Mesenteric fat pad (tissue), 1 donor: ENCODE measurements at places on chromosomes 3 and 15. TPM values are rescaled to one million over a fixed set of nuclear protein-coding genes. Genes with fewer than 3 reads are reported as not detected.
A peak's percentile ranks its signal among the peaks of the same experiment; 100 is the strongest.

Gene TGM4
- total RNA-seq, result not detected

Gene ZNF502
- 4.3 TPM for total RNA-seq

Gene GPR62
- not detected for total RNA-seq

Gene MITF
- total RNA-seq, result 43.8 TPM

Gene MBNL1
- total RNA-seq, result 284 TPM

Gene PLA2G4E
- total RNA-seq, result not detected

Gene FAM81A
- total RNA-seq, result 0.35 TPM

Gene IL5RA
- not detected for total RNA-seq

Gene PLIN1
- total RNA-seq, result 1,691 TPM

Gene IMPG2
- total RNA-seq, result 0.13 TPM

GRCh38 chr15:59380902-59381610 is 8.4 kb upstream of the MYO1E start:
- no peak for DNase-seq

DNA sequence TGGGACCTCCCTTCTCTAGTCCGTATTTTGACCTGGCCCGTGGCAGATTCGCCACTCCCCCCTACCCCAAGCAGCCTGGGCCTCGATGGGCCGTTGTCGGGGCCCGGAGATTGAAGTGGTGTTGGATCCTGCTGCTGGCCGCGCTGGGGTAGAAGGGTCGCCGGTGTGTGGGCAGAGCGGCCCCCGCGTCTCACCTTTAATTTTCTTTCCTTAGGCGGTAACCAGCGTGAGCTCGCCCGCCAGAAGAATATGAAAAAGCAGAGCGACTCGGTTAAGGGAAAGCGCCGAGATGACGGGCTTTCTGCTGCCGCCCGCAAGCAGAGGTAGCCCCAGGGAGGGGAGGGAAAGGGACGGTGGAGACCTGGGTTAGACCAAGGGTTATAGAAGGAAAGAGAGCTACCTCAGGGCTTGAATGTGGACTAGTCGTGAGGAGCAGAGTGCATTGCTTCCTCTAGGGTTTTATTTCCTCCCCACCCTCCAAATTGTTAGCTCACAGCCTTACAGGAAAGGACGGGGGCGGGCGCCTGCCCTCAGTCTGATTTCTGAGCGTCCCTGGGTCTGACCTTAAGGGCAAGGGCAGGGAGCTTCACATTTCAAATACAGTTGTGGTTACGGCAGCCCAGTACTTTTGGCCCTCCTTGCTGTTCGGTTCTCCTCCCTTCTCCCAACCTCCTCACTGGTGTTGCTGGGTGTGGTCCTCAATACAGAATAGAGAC is 799 bp downstream of the SERF2 start:
- DNase-seq, result no peak

GRCh38 chr15:90315278-90315982 is 36.7 kb upstream of the ZNF774 start:
- peak; percentile 82 for DNase-seq

DNA sequence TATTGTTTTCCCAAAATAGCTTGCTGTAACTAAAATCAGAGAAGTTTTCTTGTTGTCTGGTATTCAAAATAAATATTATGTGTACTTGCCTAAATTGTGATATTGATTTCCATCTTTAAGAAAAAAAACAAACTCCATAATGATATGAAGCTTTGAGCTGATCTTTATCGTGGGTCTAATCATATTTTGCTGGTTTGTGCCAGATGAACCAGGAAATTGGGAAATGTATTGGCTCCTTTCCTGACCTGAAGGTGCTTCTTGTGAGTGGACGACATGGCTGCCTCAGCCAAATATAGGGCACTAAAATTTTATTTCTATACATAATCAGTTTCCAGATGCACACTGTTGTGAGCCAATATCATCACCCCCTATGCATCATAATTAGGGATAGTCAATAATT is 113.3 kb downstream of the DIPK2A start:
- DNase-seq, result no peak

DNA sequence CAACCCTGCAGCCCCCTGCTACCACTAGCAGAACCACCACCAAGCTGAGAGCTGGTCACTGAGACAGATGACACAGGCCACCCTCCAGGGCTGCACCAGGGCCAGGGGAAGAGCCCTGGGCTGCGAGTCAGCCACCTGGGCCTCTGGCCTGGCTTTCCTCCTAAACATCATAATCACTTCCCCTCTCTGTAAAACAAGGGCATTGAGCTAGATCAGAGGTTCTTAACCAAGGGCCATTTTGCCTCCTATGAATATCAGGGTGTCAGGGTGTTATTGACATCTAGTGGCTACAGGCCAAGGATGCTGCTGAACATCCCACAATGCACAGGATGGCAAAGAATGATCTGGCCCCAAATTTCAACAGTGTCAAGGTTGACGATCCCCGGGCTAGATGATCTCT is 25.2 kb downstream of the TLE3 start:
- no peak for DNase-seq

DNA sequence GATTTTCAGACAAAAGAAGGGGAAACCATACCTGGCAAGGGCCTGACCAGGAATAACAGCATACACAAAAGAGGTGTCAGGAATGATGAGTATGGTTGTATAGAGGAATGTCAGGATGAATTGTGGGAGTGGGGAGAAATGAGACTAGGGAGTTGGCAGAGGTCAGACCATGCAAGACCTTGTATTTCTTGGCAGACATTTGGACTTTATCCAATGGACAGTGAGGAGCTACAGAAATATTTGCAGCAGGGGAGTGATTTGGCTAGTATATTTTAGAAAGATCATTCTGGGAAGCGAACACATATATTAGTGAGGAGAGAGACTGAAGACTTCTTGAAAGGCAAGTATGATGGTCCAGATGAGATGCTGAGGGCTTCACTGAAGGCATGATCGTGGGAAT is 25.4 kb upstream of the ALPK3 start:
- no peak for DNase-seq

DNA sequence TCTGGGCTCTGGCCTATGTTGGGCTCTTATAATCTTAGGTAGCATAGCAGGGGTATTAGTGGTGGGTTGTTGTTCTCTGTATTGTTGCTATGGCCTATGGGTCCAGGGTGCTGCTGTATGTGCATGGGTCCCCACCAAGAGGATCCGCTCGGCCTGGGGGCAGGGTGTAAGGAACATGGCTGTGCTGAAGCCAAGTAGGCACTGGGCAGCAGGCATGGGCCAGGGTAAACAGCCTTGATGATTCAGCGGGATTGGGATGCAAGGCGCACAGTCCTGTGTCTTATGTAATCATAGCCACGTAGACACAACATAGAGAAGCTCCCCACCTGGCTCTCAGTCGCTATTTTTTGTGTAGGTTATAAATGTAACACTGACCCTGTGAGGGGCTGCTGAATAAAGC is 306.9 kb downstream of the ZPLD1 start:
- DNase-seq, result no peak

GRCh38 chr3:144586382-144586781 is 614.8 kb downstream of the DIPK2A start:
- DNase-seq, result no peak

DNA sequence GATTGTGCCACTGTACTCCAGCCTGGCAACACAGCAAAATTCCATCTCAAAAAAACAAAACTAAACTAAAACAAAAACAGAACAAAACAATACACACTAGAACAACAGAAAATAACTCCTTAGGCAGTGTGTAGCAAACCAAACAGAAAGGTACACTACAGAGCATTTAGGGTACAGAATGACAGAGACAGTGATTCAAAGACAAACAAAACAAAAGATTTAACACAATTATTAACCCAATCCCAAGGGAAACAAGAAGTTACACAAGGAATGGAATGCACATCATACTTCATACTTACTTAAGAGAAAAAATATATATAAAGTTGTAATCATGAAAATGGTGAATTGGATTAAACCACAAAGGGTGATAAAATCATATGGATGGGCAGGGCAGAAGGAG is 12.9 kb downstream of the SLC25A20 start:
- DNase-seq, result no peak

GRCh38 chr3:46856576-46857471 is 6.4 kb downstream of the MYL3 start:
- no peak for DNase-seq

DNA sequence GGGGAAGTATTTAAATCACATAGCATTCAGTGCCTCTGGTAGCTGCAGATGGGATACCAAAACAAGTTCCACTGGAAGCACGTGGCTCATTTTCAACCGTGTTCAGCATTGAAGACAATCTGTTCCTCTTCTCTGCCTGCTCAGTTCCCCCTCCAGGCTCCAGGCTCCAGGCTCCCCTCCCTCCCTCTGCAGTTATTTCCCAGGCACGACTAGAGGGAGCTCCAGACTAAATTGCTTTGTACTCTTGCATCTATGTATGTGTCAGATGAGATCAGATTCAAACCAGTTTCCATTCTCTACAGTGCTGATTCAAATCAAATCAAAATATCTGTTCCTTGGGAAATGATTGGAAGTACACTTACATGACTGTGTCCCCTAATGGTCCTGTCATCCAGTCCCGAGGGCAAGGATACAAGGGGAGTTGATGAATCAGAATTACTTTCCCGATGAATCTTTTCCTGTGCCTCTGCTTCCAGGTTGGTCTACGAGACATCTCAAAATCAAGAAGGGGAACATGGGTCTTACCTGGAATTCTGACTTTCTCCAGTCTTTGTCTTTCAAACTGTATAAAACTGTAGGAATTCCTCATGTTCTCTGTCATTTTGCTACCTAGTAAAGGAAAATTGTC is 600.5 kb downstream of the EDEM1 start:
- no peak for DNase-seq

DNA sequence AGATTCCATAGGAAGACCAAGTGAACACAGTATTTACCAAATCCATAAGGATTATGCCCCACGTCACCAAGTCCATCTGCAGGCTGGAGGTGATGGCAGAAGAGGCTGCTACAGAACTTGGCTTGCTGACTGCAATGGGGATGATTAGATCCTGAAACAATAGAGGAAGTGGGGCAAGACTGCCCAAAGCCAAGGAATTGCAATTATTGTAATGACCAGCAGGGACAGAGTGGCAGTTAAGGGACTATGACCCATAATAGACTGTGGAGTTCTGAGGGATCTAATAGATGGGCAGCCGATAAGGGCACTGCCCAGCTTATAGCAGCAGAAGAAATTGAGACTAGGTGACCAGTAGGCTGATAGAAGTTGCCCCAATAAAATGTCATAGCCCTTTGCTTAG is 108.4 kb downstream of the MINAR1 start:
- no peak for DNase-seq

- no peak for DNase-seq
Observed at GRCh38 chr15:41309226-41309905, 23.0 kb downstream of the OIP5 start.

DNA sequence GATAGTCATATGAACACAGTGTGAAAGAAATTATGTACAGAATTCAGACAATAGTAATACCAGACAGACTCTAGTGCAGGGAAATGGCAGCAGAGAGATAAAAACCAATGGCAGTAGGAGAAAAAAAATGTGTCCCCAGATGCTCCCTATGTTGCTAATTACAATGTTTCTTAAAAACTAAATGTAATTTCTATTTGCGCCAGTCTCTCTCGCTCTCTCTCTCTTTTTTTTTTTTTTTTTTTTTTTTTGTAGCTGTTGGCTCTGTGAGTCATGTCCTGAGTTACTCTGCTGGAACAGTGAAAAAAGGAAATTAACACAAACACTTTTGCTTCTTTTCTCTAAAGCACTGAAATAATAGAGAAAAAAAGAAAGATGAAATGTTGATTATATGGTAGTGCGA is 871.9 kb downstream of the GBE1 start:
- no peak for DNase-seq

DNA sequence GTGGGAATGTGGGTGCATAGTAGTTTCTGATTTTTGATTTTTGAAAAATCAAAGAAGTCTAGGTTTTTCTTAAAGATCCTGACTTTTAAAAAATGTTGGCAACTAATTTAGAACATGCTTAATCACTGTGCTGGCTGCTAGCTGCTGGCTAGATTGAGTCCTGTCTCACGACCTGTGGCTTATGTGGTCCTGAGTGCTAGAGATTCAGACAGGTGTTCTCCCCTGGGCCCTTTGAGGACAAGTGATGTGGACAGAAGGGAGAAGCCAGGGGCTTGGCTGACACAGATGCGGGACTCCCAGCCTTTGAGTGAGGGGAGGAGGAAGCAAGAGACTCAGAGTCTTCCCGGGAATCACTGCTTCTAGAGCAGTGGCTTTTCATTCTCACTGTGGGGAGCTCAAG is 47.5 kb downstream of the CORO2B start:
- DNase-seq, result no peak

- DNase-seq, result no peak
Observed at GRCh38 chr3:149077628-149078027, 8.7 kb downstream of the HLTF start.

GRCh38 chr3:187919048-187919447 is 173.8 kb upstream of the BCL6 start:
- no peak for DNase-seq
